NCI-H524 (cell line): ENCODE measurements at places on chromosomes 4 and X.

- no peak for DNase-seq
These were observed 247.1 kb upstream of the PITX2 start for GRCh38 chr4:110869862-110870572.

DNA sequence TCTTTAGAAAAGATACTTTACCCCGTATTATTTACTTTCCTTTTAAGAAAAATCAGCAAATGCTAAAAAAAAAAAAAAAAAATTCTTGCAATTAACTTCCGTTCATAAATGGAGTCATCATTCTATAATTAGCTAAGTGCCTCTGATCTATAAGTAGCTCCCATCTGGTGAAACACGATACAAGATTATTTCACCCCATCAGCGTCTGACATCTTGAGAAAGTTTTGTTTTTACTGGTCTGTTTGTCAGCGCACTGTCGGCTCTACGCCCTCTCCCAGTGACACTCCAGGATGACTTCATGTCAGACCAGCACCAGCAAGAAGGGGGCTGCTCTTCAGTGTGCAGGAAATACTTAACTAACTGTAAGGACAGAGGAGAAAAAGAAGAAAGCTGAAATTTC is 108.3 kb downstream of the AFAP1 start:
- peak; percentile 93 for DNase-seq

- DNase-seq = no peak
These were observed 10.8 kb upstream of the RHOH start for GRCh38 chr4:40185830-40186664.

- DNase-seq = no peak
These were observed 300.1 kb upstream of the TRAM1L1 start for GRCh38 chr4:117385526-117385925.

- DNase-seq = peak; percentile 7
These were observed 78.6 kb downstream of the CAMK2D start for GRCh38 chr4:113682730-113683537.

DNA sequence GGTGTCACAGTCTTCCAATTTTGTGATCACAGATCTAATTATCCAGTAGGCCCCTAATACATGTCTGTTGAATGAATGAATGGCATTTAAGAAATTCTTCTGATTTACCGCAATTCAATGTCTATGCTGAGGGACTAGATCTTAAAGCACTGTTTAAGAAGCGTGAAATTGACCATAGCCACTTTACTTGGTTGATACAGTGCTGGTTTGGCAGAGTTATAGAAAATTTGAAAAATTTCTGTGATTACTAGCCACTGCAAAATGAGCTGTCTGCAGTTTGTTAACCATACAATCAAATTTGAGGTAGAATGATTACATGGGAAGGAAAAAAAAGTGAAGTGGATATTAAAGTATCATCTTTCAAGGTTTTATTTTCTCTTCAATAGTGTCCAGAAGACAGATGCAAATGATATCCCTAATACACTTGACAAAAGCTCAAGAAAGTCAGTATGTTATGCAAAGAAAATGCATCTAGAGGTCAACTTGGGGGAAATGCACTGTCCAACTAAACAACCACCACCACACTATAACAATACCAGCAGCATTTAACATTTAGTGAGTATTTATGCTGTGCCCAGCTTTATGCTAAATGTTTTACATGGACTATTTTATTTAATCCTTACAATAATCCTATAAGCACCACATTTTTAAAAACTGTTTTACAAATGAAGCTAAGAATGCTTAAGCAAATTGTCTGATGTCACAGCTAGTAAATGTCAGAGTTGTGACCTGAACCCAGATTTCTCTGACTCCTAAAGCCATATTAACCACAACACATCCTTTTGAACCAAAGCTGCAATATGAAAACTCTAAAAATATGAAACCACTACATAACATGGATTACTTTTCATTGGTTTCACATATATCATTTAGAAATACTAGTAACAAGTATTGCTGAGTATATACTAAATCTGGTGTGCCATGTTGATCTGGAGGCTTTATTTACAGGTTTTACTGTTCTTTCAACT is 217.9 kb upstream of the MAB21L2 start:
- no peak for DNase-seq

- no peak for DNase-seq
These were observed 384.5 kb downstream of the NAF1 start for GRCh38 chr4:162782096-162782777.

DNA sequence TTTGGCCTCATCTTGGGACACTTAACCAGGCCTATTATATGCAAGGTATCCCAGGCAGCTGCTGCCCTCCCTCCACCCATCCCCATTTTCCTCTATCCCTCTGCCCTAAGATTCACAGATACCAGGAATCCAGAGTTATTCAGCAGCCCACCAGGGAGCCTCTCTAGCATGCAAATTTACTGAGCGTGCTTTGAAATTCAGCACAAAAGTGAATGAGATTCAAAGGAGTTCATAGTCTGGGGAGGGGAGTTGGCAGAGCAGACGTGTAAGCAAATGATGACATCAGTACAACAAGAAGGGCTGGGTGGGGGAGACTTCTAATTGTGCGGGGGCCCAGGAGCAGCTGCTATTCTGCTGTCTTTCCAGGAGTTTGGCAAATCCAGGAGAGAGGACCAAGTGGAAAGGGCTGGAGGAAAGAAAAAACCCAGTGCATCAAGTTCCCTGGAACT is 1.7 kb upstream of the MTM1 start:
- DNase-seq = no peak

- no peak for DNase-seq
These were observed 53.4 kb downstream of the DKK2 start for GRCh38 chr4:106982711-106983211.

DNA sequence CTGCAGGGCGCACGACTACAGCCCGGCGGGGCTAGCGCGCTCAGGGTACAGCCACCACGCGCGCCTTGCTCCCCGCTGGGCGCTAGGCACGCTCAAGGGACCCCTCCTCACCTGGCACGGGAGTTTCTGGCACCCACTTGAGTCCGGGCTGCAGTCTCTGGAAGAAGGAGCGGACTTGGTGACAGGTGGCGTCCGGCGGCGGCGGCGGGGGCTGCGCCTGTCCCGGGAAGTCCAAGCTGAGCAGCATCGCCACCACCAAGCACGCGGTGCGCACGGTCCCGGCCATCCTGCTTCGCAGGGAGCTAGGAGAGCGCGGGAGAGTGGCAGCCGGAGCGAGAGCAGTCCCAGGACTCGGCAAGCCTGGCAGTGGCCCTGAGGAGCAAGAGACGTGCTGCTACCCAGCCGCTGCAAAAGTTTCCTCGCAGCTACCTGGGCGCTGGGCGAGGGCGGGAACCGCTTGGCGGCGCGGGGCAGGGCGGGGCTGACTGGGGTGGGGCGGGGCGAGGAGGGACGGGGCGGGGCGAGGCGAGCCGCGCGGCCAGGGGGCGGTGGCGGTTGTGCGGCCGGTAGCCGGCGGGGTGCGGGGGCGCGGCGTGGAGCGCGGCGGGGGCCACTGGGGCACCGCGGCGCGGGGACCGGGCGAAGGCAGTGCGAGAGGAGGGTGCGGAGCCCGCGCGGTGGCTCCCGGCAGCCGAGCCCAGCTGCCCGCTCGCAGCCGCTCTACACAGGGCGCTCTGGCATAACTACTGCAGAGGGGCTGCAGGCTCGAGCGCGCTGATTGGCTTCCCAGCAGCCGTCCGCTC is at the start of gene GPC3:
Gene GPC3, minus strand, starts transcription at position 431 of the 803 bp plus-strand sequence.
- peak; percentile 84 for DNase-seq

DNA sequence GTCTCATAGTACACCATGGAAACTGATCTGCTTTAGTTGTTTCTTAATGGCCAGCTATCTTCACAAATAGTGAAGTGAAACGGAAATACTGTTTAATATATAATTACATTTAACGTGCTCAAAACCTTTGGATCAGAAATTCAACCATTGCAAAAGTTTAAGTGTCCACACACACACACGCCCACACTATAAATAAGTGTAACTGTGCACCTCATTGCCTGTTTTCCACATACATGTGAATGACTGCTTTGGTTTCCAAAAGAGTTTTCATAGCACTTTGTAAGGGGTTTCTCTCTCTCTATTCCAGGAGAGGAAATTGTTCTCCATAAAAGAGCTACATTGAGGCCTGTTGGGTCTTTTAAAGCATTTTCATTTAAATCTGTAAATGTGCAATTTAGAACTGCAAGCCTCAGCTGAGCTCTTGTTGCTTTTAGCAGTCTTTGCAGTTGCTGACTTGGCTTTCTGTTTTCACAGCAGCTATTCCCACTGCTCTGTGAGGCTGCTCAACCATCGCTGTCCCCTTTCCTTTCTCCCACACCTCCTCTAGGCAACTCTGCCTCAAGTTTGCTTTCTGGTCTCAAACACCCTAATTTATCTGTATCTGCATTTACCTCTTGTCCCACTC is 94.5 kb downstream of the RAPGEF2 start:
- no peak for DNase-seq

- DNase-seq = no peak
These were observed 227.5 kb downstream of the MGST2 start for GRCh38 chr4:139892973-139893736.

- DNase-seq = peak; percentile 95
These were observed 281.9 kb upstream of the HS3ST1 start for GRCh38 chr4:11710453-11711093.

GRCh38 chr4:7820031-7820818 is 119.4 kb downstream of the AFAP1 start:
- DNase-seq = no peak

DNA sequence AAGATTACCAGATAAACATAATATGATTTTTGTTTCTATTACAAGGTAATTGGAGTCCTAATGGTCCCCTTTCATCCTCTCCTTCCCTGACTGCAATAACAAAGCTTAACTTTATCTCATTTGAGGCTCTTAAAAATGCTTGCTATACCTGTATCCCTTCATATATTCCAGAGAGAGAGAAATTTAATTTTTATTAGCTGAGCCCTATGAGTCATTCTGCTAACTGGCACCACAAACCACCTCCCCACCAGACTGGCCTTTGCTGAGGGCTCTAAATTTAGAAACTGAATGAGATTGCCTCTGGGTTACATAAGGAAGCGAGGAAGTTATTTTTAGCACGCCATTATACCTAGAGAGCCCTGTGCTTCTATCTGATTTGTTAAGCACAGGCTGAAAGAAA is 27.4 kb downstream of the CBLL2 start:
- DNase-seq = peak; percentile 54

DNA sequence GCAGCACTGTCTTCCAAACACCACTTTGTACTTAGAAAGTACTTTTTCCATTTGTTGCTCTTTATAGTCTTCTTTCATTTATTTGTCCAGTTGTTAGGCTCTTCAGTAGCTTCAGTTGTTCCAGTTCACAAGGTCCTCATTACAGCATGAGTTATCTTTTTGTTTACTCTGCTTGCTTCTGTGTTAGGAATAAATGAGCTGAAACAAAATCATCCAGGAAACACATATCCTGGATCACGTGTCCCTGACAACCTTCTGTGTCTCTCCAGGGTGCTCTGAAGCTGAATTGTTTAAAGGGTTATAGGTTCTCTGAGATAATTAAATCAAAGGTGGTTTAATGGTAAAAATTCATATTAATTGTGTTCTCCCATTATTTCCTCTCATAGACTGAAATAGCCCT is 19.9 kb upstream of the KLHL8 start:
- no peak for DNase-seq

DNA sequence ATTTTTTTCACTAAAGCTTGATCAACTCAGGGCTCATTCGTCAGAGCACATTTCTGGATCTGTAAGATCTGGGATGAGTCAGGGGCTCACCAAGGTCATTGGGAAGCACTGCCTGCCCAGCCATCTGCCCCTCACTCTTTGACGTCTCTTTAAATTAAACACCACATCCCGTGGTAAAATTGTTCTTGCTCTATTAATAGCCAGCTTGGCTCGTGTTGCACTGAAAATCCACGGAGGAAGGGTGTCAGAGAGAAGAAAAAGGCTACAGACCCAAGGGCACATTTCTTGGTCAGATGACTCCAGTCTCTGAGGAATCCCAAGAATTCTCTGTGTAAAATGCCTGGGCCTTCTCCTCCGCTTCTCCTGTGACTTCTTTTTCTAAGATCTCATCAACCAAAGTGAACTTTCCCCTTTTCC is 45.7 kb upstream of the GATB start:
- DNase-seq = no peak

GRCh38 chr4:2006367-2006766 is 2.4 kb downstream of the NELFA start:
- no peak for DNase-seq

- DNase-seq = no peak
These were observed 72.9 kb downstream of the WDR19 start for GRCh38 chr4:39255266-39255665.

- DNase-seq = no peak
These were observed 81.5 kb downstream of the CFAP299 start for GRCh38 chr4:80417019-80417418.

DNA sequence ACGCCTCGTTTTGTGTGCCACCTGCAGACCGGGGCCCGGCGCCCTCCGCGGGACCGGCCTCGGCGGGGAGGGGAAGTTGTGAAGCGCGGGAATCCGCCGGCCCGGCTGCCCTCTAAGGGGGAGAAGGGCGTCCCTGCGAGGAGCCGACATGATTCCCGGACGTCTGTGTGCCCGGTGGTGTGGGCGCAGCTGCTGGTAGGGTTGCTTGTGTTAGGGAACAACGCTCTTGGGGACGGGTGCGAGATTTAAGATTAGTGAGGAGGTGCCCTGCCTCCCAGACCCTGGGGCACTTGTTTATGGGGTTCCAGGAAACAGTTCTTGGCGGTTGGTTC is 627 bp downstream of the CDKN2AIP start:
- DNase-seq = no peak

GRCh38 chr4:14783011-14783877 is 219.0 kb upstream of the CPEB2 start:
- no peak for DNase-seq

DNA sequence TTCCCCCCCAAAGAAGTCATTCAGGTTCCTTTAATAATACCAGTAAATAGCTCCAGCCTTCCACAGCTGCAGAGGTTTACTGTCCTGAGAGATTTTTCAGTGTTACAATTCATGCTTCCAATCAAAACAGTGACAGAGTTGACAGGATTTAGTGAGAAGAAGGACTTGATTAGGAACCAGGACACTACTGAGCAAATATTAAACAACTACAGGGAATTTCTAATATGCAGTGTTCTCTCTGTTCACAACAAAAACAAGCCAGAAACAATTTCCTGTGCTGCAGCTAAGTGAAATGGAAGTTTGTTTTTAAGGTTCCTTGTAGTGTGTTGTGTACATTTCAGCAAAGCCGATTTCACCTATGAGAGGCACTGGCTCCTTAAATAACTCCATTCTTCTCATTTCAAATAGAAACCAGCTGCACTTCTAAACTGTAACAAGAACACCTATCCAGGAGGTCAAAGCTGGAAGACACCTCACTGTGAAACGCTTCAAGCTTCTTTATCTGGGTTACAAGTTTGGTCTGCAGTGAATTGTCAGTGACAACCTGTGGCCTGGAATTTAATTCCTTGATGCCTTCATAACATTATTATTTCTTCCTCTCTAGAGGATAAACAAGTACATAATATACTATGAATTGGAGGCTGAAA is 149.3 kb downstream of the RASL11B start:
- no peak for DNase-seq

- DNase-seq = no peak
These were observed 99.6 kb downstream of the DHRSX start for GRCh38 chrX:2401201-2401589.

- no peak for DNase-seq
These were observed 671.7 kb upstream of the NR3C2 start for GRCh38 chr4:149113804-149114430.
